ENCODE measurements at places on chromosomes 3 and 15.

DNA sequence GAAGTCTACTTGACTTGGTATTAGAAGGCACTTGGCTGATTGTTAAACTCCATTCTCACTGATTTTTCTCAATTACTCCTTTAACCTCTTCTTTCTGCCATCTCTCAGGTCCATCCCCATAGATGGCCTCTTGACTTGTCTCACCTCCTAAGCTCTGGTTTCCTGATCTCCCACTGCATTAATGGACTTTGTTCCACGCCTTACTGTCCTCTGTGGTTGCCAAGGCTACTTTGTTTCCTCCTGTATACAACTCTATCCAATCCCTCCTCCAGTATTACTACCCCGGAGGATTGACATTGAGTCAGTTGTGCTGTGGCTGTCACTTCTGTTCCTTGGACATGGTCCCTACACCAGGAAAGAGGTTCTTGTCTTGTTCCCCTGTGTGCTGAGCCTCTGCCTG is 10.6 kb upstream of the GLCE start:
- DNase-seq = no peak

GRCh38 chr15:30827625-30828303 is 76.0 kb upstream of the FAN1 start:
- DNase-seq = no peak

- DNase-seq = no peak
These were observed 151.2 kb upstream of the CDIN1 start for GRCh38 chr15:36428102-36428845.

DNA sequence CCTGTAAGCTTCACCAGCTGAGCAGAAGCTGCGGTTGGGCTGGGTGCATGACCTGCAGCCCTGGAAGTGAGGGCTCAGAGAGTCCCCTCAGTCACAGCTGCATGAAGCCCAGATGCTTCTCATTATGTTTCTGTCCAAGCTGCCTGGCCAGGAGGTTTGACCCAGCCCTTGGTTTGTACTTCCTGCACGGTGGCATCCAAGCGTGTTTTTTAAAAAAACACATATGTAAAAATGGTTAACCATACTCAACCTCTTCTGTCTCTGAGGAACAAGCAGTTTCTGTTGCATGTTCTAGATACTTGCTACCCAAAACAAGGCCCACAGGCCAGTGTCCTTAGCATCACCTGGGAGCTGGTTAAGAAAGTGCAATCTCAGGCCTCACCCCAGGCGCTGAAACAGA is 76.0 kb upstream of the ATP10A start:
- no peak for DNase-seq

GRCh38 chr3:99920481-99921376 is 103.1 kb downstream of the CMSS1 start:
- DNase-seq = no peak

- no peak for DNase-seq
These were observed 695.2 kb downstream of the TUSC7 start for GRCh38 chr3:117404730-117405129.

- no peak for DNase-seq
These were observed 4.8 kb downstream of the TMIE start for GRCh38 chr3:46705751-46706552.

DNA sequence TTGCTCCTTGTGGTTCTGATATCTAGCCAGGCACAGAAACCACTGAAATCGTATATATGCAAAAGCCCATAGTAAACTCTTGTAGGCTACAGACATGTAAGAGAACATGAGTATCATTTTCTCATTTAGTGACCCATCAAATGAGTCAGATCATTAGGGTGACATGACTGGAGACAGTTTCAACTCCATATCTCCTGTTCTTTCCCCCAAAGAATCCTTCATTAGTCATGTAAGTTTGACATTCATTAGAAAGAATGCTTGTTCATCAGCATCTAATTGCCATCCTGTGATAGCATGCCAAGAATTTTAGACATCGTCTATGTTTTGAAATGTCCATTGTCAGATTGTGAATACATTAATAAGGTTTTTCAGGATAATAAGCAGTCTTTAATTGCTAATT is 264.9 kb upstream of the TPM1 start:
- DNase-seq = no peak

GRCh38 chr3:72343078-72343477 is 505.2 kb downstream of the SHQ1 start:
- no peak for DNase-seq

GRCh38 chr3:128196647-128197046 is 43.4 kb downstream of the EEFSEC start:
- DNase-seq = no peak

DNA sequence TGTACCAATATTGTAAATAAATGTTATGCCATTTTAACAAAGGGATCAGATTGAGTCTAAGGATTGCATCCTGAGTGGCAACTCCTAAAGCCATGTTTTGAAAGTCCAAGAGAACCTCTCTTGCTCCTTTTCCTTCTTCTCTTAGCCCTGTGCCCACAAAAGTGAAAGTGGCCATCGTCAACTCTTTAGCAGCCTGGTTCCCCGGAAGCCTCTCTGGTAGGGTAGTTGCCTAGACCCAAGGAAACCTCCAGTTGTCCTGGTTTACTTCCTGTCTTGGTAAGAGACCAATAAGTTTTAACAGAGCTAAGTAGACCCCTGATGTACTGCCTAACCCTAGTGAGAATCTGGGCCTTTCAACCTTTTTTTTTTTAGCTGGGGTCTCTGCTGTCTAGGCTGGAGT is 10.2 kb upstream of the ITPKA start:
- DNase-seq = no peak

GRCh38 chr3:64110071-64110470 is 86.8 kb upstream of the PSMD6 start:
- no peak for DNase-seq

GRCh38 chr3:131218196-131218595 is 163.4 kb upstream of the NUDT16 start:
- no peak for DNase-seq

GRCh38 chr3:16239086-16239770 is 25.5 kb downstream of the DPH3 start:
- no peak for DNase-seq

DNA sequence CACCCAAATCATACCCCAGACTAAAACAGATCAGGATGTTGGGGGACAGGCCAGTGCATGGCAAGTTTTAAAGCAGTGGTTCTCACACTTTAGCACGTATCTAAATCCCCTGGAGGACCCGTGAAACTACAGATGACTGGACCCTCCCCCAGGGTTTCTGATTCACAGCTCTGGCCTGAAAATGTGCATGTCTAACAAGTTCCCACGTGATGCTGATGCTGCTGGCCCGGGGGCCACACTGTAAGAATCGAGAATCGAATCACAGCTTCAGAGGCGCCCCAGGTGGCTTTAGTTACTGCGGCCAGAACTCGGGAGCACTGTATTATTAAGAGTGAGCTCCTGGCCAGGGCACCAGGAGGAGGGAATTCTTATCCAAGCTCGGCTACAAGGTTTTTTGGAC is 11.6 kb downstream of the ADAMTS17 start:
- no peak for DNase-seq

Data from NCI-H2171 (cell line).